ENCODE measurements at places on chromosomes 12 and 14.

- peak; percentile 21 for DNase-seq
Measured at GRCh38 chr12:104792570-104792969, 165.5 kb downstream of the SLC41A2 start.

GRCh38 chr12:25276199-25276937 lies 25.6 kb upstream of the KRAS start:
- DNase-seq = peak; percentile 90

- DNase-seq = no peak
Measured at GRCh38 chr14:29232153-29232552, 465.6 kb downstream of the FOXG1 start.

DNA sequence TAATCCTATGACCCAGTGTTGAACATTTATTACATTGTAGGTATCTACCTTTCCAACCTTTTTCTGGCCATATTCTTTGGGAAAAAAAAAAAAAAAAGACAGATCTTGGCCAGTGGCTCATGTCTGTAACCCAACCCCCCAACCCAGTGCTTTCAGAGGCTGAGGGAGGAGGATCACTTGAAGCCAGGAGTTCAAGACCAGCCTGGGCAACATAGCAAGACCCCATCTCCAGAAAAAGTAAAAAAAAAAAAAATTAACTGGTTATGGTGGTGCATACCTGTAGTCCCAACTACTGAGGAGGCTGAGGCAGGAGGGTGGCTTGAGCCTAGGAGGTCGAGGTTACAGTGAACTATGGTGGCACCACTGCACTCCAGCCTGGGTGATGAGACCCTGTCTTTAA lies 58.1 kb downstream of the ACACB start:
- DNase-seq = no peak

GRCh38 chr14:69581316-69581935 lies 6.8 kb upstream of the CCDC177 start:
- DNase-seq = no peak

- DNase-seq = no peak
Measured at GRCh38 chr14:63296060-63296563, 22.6 kb downstream of the GPHB5 start.

All from OCI-M1 (cell line).